Activated T-helper 17 cell treated with anti-CD3 and anti-CD28 coated beads, Interleukin-2, amount 50 U/mL, for 72 hours (primary cell): ENCODE measurements at places on chromosomes 1 and 21. TPM values are rescaled to one million over a fixed set of nuclear protein-coding genes. Genes with fewer than 3 reads are reported as not detected.

The CRYZ gene
- 56.5 TPM for total RNA-seq

GRCh38 chr1:154886281-154887015 lies 16.4 kb upstream of the KCNN3 start:
- peak; percentile 48 for ATAC-seq

The FNBP1L gene
- total RNA-seq: 1.8 TPM

The PFKFB2 gene
- 1.3 TPM for total RNA-seq

DNA sequence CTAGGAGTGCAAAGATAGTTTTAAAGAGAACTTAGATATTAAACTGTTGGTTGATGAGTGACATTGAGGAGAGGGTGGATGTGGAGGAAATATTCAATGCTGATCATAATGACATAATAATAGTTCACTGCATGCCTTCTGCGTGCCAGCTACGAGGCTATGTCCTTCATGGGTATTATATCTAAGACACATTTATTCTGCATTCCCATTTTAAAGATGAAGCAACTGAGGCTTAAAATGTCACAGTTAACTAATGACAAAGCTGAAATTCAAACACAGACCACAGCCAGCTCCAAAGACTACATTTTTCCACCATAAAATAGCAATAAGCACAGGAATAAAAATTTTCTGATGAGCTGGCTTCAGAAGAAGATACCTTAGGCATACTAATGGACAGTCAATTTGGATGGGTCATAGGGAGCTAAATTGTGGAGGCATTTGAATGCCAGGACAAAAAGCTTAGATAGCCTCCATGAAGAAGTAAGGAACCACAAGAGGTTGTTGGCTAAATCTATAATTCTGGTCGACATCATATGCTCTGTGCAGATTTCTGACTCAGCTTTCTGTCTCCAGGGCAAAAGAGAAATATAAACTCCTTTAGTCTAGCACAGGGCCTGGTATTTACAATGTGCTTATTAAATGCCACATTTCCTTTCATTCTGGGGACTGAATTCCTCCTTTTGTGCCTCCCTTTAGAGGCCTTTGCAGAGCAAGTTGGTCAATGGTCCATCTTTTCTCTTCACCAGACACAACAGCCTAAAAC lies 71.2 kb upstream of the NRIP1 start:
- ATAC-seq: no peak

The EPS8L3 gene
- not detected for total RNA-seq

DNA sequence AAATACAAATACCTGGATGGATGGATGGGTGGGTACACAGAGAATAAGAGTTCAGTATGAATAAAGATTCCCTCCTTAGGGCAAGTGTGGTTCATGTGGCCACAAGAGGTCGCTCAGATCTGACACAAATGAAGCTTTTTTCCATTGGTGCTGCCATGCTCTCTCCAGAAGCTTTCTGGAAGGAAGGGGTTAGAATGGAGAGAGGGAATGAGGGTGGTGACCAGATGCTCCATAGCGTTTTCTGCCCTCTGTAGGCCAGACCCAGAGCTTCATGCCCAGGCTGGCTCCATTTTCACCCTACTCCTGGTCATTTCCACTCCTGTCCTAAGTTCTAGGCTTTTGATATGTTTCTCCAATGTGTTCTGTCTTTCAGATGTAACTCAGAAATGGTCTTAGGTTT lies 3.3 kb upstream of the FCRL6 start:
- peak; percentile 64 for ATAC-seq

- ATAC-seq: peak; percentile 1
Measured at GRCh38 chr1:27392778-27393635, 585 bp downstream of the GPR3 start.

The FCRL1 gene
- total RNA-seq: not detected

The CACNA1S gene
- not detected for total RNA-seq

The PGM1 gene
- total RNA-seq: 34.8 TPM

DNA sequence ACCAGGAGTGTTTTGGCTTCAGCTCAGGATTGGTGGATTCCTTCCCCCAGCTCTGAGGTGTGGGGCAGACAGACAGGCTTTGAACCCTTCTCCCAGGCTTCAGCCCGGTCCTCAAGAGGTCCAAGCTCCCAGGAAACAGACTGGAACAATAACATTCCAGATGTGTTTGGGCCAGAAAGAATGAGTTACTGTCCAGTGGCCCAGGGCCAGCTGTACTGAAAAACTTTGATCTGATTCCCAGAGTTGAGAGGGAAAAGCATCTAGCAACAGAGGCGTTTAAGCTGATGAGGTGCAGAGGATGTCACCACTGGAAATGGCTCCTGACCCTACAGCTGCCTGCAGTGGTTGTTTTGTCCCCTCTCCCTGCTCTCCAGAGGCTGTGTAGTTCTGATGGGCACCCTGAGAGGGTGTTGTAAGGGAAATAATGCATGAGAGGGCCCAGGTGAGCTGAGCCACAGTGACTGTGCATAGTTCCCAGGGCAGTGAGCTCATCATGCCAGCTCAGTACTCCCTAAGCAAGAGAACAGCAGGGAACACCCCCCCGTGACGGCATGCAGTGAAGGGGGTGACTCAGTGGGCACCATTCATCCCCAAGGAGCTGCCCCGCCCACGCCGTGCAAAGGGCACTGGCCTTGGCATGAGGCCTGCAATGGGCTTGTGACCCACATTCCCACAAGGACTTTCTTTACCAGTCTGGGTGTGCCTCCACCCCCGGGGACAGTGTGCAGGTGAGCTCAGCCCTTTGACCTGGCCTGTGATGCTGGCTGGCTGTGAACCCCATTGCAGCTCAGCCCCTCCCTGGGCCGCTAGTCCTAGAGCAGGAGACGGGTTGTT lies 13.8 kb upstream of the SFN start:
- peak; percentile 70 for ATAC-seq

The KRTAP13-1 gene
- not detected for total RNA-seq
